ENCODE measurements at places on chromosomes 5 and 9.
A peak's percentile ranks its signal among the peaks of the same experiment; 100 is the strongest.

DNA sequence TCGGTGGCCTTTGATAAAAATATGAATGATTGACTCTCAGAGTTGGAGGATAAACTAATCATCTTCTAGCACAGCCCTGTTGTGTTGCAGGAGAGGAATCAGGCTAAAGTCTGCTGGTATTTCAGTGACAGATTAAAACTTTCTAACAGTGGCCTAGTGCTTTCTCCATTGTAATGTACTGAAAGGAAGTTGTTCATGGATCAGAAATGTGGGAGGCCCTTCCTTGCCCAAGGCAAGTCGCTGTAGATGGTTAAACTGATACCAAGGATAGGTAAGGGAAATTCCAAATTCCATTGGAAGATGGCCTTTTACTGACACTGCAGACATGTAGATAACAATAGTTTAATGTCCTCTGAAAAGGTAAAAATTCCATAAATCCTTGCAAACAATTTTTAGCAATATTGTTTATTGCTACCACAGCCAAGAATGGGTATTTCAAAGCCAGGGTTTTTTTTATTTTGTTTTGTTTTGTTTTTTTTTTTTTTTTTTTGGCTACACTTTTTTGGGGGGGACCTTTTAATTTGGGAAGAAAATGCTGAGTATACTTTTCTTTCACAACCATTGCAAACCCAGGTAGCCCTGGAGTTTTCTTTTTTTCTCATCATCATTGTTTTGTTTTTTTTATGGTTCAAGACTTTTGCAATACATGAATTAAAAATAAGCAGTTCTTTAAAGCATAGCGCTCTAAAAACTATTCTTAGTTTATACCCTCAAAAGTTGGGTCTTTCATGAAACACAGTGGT is 35.5 kb downstream of the WDR36 start:
- no peaks in the 10 kb centered on the region for H3K4me1 ChIP-seq
- peaks cover 3% of the 10 kb centered on the region for H3K36me3 ChIP-seq
- no peaks in the 10 kb centered on the region for H3K27me3 ChIP-seq
- no peak overlapping the region for H3K27ac ChIP-seq
- no peak for DNase-seq
- H3K4me3 ChIP-seq, result no peak overlapping the region

DNA sequence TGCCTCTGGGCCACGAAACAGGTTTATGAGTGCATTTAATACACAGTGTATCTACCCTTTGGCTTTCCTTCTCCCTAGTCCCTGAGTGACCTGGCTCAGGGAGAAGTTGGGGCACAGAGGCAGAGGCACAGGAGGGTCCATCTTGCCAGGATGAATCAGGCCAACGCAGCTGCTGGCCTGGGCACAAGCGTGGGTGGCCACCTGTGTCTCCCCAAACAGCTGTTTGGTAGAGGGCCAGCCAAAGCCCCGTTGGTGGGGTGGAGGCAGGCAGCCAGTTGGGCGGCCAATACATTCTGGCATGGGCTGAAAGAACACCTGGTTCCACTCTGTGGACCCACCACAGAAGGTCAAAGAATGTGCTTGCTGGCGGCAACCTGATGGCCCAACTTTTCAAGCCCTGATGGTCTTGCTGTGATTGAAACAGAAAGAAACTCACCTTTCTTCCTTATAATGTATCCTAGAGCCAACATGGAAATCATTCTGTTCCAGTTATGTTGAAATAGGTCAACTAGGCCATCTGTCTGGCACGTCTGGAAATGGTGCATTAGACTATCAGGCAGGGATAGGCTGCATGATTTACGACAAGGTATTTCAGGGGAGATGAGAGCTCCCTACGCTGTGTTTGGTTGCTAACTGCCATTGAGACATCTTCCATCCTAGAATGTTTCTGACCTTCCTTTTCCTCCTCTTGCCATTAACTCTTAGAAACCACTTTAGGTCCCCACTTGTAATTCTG is 337.4 kb downstream of the ADAMTS6 start:
- DNase-seq, result no peak
- H3K36me3 ChIP-seq, result peaks cover 17% of the 10 kb centered on the region
- H3K4me1 ChIP-seq, result peaks cover 5% of the 10 kb centered on the region
- H3K4me3 ChIP-seq, result no peak overlapping the region
- H3K27ac ChIP-seq, result no peak overlapping the region

DNA sequence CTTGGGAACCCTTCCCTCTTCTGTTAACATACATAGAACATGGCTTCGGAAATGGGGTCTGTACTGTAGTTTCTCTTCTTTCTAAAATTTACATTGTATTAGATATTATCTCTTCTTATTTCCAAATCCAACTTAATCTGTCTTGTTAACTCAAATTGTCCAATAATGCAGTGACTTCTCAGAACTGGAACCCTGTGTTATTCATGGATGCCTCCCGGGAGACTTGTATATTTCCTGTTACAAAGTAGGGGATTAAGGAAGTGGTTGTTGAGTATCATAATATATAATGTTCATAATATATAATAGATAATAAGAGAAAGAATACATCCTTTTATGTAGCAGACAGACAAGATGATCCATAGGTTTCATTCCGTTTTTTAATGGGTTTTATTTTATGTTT is 128.4 kb downstream of the ZSWIM6 start:
- H3K27ac ChIP-seq, result no peak overlapping the region
- H3K36me3 ChIP-seq, result no peaks in the 10 kb centered on the region

DNA sequence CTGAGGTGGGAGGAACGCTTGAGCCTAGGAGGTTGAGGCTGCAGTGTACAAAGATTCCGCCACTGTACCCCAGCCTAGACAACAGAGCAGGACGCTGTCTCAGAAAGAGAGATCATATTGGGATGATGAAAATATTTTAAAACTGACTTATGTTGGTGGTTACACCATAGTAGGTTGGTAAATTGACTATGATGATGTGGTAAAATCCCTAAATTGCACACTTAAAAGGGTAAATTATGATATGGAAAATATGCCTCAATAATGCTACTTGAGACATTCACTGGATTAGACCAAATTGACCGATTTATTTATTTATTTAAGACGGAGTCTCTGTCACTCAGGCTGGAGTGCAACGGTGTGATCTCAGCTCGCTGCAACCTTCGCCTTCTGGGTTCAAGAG is 21.9 kb upstream of the TOR1B start:
- no peaks in the 10 kb centered on the region for H3K36me3 ChIP-seq
- H3K4me3 ChIP-seq, result no peak overlapping the region
- H3K4me1 ChIP-seq, result peaks cover 16% of the 10 kb centered on the region
- H3K27ac ChIP-seq, result no peak overlapping the region

- DNase-seq, result no peak
- no peaks in the 10 kb centered on the region for H3K36me3 ChIP-seq
- no peak overlapping the region for H3K4me3 ChIP-seq
Observed at GRCh38 chr5:16265141-16265540, 85.5 kb upstream of the MARCHF11 start.

- H3K27ac ChIP-seq, result no peak overlapping the region
- H3K4me1 ChIP-seq, result peaks cover 2% of the 10 kb centered on the region
- peaks cover 36% of the 10 kb centered on the region for H3K36me3 ChIP-seq
Observed at GRCh38 chr9:112867275-112867991, 23.2 kb downstream of the SLC46A2 start.

DNA sequence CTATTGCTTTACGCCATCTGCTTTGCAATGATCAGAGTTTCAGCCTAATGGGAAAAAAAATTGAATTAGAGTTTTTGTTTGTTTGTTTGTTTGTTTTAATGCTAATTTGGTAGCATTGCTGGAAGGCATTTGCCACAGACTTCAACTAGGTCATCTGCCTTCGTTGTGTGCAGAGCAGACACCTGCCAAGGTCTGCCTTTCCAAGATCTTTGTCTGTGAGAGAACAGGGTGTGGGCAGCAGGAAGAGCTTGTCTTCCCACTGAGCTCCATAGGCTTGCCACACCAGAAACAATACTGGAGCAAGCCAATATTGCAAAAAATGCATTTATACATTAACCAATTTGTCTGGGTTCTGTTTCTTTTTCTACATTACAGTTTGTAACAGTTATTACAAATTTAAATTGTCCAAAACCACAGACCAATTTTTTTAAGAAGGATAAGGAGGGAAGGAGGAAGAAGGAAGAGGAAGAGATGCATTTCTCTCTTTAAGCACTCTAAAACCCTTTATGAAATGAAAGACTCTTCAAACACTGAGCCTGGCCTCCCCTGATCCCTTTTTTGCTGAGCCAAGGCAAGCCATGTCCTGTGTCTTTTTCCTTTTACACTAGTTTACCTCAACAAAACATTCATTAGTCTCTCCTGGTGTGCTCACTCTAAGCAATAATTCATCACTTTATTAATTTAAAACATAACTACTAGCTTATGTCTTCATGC is 210.5 kb downstream of the SNX18 start:
- H3K27me3 ChIP-seq, result no peaks in the 10 kb centered on the region
- H3K27ac ChIP-seq, result no peak overlapping the region
- no peaks in the 10 kb centered on the region for H3K36me3 ChIP-seq
- no peak overlapping the region for H3K4me3 ChIP-seq
- no peak for DNase-seq

DNA sequence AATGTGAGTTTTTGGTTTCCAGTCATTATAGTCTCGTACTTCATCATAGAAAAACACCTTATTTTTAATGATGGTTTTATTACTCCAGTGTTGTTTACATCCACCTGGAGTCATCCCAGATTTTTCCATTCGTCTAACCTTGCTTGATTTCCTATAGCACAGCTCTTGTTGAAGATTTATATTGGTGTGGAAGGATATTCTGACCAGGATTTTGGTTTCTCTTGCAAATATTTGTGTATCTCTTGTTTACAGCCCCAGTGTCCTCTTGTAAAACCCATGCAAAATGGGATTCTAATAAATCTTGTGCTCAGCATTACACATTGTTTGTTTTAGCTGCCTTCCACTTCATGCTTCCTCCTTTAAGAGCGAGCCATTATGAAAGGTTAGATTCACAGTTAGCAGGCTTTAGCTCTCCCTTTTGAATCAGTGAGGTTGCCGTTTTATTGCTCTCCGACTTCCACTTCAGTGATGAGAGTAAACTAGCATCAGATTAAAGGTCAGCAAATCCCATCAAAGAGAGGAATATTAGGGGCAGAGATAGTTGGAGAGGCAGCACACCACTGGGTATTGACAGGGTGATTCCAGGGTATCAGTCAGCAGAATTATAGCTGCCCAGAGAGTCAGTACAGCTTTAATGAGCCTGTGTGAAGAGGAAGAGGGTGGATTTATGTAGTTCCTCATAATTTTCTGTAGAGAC is 157.1 kb downstream of the PBX3 start:
- no peaks in the 10 kb centered on the region for H3K36me3 ChIP-seq
- peak; percentile 57 for DNase-seq
- no peak overlapping the region for H3K27ac ChIP-seq

DNA sequence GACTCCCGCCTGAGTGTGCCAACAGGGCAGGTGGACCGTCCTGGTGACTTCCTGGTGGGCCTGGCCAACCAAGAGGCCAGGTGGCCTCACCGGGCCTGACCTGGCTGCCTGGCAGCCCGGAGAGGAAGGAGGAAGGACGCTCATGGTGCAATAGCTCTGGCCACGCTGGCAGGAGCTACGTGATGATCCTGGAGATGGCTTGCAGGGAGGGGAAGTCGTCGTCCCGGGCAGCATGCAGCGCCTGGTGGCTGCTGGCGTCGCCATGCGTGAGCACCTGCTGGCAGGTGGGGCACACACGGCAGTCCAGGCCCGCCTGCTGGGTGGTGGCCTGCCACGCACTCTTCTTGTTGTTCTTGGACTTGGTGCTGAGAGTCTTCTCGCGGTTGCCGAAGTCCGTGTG is 26.3 kb downstream of the SPATA31C1 start:
- no peak overlapping the region for H3K27ac ChIP-seq
- H3K36me3 ChIP-seq, result no peaks in the 10 kb centered on the region
- no peak overlapping the region for H3K4me3 ChIP-seq

- H3K27me3 ChIP-seq, result no peaks in the 10 kb centered on the region
- no peak overlapping the region for H3K4me3 ChIP-seq
- peak; percentile 55 for DNase-seq
- H3K4me1 ChIP-seq, result peaks cover 9% of the 10 kb centered on the region
Observed at GRCh38 chr5:179870403-179870903, 11.8 kb upstream of the MRNIP start.

DNA sequence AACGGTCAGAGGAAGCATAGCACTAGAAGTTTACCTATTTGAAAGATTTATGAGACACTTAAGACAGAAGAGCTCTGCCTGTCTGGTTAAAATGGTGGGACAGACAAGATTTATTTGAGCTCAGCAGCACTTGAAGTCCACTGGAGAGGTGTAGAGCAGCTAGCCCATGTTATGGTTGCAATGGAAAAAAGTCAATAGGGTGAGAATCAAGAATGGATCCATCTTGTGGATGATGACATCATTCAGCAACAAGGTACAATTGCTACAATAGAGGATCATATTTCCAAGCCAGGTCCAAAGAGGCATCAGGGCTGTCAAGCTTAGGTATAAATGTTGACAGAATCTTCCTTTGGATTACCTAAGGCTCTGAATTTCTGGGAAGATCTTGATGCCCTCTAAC is 21.1 kb upstream of the ZNF131 start:
- no peak overlapping the region for H3K27ac ChIP-seq
- H3K27me3 ChIP-seq, result no peaks in the 10 kb centered on the region
- H3K4me1 ChIP-seq, result no peaks in the 10 kb centered on the region

GRCh38 chr9:112900901-112901300 is 10.2 kb upstream of the SLC46A2 start:
- no peak overlapping the region for H3K27ac ChIP-seq
- peaks cover 3% of the 10 kb centered on the region for H3K4me1 ChIP-seq
- no peaks in the 10 kb centered on the region for H3K36me3 ChIP-seq
- no peak overlapping the region for H3K4me3 ChIP-seq
- DNase-seq, result no peak
- no peaks in the 10 kb centered on the region for H3K27me3 ChIP-seq

DNA sequence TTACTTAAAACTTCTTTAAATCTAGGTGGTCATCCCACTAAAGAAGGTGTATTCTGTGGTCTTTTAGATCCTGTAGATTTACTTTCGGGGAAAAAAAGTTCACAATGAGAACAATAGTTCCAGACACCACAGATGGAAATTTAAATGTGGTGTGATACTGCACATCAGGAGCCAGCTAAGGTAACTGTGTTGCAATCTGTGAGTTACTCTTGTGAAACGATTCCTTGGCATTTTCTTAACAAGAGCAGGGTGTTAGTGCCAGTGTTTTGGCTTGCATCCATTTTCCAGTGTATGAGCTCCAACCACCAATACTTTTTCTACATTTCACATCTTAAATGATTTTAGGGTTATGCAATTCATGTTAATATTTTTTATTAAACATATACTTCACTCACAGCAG is 674.5 kb downstream of the CETN3 start:
- H3K27ac ChIP-seq, result no peak overlapping the region
- no peak for DNase-seq
- H3K4me3 ChIP-seq, result no peak overlapping the region
- no peaks in the 10 kb centered on the region for H3K27me3 ChIP-seq
- no peaks in the 10 kb centered on the region for H3K36me3 ChIP-seq

GRCh38 chr9:130537346-130538050 is 41.9 kb upstream of the FUBP3 start:
- no peak overlapping the region for H3K27ac ChIP-seq
- H3K4me3 ChIP-seq, result no peak overlapping the region

- H3K27ac ChIP-seq, result no peak overlapping the region
- H3K4me3 ChIP-seq, result no peak overlapping the region
- H3K4me1 ChIP-seq, result no peaks in the 10 kb centered on the region
- H3K36me3 ChIP-seq, result peaks cover 5% of the 10 kb centered on the region
Observed at GRCh38 chr9:37152365-37152764, 32.0 kb downstream of the ZCCHC7 start.

Measured in mesenchymal stem cell (in vitro differentiated cells and primary cell).